Activated naive CD4-positive, alpha-beta T cell (primary cell): ENCODE measurements at places on chromosomes 11 and 22.

- DNase-seq: no peak
Measured at GRCh38 chr11:119625206-119625978, 103.6 kb downstream of the NECTIN1 start.

DNA sequence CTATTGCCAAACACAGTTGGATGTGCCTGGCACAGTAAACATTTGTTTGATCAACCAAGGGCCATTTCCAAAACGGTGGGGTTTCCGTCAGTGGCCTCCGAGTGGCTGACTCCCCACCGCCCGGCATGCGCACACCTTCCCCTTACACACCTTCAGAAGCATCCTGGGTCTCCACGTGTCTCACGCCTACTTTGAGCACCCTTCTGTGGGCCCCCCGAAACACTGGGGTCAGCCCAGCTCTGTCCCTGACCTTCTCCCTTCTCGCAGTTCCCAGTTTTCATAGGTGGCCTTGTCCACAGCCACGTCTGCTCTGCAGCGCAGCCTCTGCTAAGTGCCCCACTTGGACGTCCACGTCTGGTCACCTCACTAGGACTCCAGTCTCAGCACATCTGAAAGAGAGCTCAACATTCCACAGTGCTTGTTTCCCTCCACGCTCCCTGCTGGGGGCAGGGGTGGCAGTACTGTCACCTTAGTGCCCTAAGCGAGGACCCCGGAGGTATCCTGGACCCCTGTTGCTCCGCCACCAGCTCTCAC is 13.2 kb upstream of the SHANK2 start:
- no peak for DNase-seq

- no peak for DNase-seq
Measured at GRCh38 chr11:109390752-109391151, 31.2 kb upstream of the C11orf87 start.

- no peak for DNase-seq
Measured at GRCh38 chr11:31802990-31803812, 7.9 kb downstream of the PAX6 start.

DNA sequence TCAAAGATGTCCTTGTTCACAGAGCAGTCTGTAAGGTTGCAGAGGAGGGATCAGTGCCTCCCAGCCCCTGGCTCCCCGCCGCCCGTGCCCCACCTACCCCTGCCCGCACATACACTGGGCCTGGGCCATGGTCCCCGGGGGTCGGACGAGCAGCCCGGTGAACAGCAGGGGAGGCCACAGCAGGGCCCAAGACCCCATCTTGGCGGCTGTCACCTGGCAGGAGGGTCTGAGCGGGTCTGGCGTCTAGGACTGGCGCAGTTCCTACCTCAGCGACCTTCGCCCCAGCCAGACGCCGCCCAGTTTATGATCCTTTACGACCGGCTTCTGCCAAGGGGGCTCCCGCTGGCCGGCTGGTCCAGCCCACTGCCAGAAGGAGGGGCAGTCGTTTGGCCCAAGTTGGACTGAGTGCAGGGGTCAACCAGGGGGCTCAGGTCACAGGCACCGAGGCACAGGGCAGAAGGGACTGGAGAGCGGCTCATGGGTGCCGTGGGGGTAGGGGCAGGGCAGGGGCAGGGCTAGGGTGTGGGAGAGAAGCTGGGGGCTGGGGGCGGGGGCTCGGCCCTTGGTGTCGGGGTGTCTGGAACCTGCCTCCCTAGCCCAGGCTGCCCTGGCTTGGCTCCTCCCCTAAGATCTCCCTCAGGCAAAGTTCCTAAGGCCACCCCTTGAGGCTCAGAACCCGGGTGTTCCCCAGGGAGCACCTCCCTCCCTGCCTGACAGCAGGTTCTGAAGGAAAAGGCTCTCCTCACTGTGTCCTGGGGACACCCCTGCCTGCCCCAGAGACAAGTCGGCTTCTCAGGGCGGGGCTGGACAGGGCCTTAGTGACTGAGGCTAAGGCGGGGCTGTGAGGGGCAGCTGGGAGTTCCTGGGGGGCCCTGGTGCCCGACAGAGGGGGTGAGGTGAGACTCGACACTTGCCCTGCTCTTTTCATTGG is at the start of gene CDHR5:
TSS of gene CDHR5 (minus strand) at position 251 of the 931 bp plus-strand sequence. CDS start at position 198, 53 bp downstream.
- no peak for DNase-seq

- DNase-seq: no peak
Measured at GRCh38 chr22:21650823-21651520, 8.9 kb downstream of the SDF2L1 start.

GRCh38 chr22:22954656-22955055 is 67.0 kb downstream of the IGLL5 start:
- DNase-seq: no peak

DNA sequence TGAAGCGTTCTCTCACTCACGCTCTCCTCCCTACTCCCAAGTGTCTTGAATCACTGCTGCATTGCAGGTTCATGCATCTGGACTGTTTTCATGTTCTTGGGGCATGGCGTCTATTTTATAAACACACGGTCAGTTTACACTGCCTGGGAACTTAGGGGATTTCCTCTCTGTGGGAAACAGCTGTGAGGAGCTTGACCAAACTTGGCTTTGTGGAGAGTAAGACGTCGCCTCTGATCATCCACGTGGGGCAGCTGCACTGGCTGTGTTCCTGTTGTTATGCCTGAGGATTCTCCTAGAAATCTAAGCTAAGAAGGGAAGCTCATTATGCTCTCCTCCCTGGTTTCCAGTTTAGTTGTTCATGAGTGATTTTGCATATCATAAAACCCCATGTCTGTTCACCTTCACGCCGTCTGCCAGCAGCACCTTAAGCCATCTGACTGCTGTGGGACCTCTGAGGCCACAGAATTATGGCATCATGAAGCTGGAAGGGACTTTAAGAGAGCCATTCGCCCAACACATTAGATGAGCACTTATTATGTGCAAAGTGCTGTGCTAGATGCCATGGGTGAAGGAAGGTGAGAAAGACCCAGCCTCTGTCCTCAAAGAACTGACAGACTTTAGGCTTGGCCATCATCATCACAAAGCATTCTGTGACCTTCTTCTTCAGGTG is 38.8 kb upstream of the POU2AF1 start:
- no peak for DNase-seq

DNA sequence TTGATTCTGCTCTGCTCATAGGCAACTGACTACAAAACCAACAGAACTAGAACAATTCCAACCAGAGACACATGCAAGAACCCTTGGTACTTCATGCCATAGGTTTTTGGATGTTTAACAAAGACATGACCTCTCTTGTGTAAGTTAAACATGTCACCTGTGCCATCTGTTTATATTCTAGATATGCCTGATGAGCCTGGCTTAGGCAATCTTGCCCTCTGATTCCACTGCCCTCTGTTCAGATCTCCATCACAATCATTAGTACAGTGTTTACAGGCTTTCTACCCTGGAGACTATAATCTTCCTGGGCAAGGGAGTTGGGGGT is 40.8 kb downstream of the ABTB2 start:
- no peak for DNase-seq

DNA sequence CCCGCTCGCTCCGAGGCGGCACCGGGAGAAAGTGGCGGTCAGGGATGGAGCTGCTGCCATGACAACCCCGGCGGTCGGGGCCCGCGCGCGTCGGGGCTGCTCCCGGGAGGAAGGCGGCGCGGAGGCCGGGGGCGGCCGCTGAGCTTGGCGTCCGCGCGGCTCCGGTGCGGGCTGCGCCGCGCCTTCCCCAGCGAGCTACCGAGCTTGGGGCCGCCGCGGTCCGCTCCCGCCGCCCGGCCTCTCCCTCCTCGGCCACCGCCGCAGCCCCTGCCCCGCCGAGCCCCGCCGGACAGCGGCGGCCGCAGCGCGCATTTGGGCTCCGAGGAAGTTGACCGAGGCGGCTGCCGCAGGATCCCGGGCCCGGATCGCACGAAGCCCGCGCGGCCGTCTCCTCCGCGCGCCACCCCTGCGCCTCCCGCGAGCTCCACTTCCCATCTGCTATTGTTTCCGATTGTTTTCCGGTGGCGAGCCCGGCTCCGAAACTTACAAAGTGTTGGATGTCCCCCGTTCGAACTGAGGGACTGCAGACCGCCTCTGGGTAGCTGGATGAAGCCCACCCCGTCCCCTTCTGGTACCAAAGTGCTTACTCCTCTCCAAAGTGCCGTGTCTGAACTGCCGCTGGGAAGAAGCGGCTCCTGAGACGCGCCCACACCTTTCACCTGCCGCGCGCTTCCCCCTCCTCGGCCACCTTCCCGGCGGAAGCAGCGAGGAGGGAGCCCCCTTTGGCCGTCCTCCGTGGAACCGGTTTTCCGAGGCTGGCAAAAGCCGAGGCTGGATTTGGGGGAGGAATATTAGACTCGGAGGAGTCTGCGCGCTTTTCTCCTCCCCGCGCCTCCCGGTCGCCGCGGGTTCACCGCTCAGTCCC is 540.3 kb downstream of the NTM start:
- DNase-seq: no peak

DNA sequence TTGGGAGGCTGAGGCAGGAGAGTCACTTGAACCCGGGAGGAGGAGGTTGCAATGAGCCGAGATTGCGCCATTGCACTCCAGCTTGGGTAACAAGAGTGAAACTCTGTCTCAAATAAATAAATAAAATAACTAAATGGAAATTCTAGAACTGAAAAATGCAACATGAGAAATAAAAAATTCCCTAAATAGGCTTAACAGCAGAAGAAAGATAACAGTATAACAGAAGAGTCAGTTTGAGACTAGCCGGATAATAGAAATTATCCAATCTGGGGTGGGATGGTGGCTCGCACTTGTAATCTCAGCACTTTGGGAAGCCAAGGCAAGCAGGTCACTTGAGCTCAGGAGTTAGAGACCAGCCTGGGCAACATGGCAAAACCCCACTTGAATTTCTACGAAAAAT is 14.1 kb downstream of the SLC25A1 start:
- DNase-seq: no peak

- peak; percentile 37 for DNase-seq
Measured at GRCh38 chr11:67071420-67072284, 15.0 kb downstream of the RHOD start.

DNA sequence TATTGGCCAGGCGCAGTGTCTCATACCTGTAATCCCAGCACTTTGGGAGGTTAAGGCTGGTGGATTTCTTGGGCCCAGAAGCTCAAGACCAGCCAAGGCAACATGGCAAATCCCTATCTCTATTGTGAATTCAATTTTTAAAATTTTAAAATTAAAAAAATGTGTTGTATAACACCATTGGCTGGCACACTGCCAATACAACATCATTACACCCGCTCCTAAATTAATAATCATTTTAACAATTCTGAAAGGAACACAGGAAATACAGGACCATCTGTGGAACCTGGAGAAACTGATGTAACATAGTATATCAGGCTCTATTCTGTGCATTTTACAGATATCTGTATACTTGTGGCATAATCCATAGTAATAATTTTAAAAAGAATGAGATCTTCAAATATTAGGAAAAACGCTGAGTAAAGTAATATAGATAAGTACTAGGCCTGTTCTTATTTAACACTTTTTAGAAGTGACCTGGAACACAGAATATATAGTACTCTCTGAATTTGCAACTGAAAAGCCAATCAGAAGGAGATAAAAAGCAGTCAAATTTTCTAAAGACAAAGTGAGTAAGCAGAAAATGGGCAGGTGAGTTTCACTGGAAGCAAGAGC is 124.3 kb downstream of the APOL5 start:
- DNase-seq: no peak

DNA sequence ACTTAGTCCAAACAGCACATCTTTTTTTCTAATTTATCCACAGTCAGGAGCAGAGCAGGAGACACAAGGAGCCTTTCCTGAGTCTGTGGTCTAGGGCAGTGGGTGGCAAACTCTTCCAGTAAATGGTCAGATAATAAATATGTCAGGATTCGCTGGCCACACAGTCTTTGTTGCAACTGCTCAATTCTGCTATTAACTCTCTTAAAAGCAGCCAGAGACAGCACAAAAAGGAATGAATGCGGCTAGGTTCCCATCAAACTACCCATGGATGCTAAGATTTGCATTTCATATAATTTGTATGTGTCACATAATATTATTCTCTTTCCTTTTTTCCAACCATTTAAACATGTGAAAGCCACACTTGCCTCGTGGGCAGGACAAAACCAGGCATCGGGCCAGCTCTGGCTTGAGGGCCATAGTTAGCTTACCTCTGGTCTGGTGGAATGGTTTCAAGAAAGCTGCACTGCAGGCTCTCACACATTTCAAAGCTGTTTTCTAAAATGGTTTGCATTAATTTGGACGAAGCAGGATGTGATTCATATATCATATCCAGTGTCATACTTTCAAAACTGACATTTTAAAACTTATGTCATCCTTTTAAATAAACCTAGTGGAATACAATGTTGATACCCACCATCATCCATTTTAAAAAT is 64.7 kb upstream of the CD5 start:
- DNase-seq: no peak

DNA sequence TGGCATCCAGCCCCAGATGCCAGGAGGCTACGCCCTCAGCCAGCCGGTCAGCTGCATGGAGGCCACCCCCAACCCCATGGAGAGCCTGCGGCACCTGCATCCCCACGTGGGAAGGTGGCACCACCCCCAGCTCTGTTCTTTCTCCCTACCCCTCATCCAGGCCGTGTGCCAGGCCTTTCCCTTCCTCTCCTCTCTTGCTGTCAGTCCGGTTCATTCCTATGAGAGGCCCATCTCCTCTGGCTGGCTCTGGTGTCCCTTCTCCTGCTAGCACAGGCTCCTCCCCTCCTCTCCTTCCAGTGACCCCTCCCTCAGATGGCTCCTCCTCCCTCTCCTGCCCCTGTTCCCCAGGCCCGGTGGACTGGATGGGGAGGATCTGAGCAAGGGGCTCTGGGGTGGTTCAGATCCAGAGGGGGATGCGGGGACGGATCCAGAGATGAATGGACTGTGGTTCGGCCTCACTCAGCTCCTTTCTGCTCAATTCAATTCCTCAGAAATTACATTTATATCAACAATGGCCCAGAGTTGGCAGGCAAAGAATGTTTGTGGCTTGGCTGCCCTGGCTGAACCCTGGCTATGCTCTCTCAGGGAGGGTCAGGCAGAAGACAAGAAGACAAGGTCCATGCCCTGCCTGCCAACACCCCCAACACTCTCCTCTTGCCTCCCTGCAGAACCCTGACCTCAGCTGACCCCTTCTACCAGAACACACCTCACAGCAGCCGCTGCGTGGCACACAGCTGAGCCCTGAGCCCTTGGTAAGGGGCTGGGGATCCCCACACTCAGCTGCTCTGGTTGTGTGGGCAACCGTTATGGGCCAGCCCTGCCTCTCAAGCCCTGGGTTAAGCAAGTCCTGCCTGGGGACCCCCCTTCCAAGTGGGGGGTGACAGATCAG is 18.5 kb upstream of the LRRC10B start:
- DNase-seq: no peak

DNA sequence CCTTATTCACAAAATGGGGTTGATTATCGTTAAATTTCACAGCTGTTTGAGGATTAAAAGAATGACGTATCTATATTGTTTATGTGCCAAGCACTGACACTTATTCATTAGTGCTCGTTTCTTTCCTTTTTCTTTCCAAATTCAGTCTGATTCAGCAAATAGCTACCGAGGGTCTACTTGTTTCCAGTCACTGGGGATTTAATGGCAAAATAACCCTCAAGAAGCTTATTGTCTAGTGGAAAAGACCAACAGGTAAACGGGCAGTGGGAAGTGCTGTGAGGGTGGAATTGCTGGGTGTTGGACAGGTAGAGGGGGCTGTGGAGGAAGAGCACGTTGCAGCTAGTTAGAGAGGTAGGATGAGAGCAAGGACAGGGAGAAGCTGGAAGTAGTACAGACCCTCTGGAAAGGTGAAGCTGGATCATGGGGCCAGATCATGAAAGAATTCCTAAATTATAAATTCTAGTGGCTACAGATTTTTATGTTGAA is 48.3 kb upstream of the BIRC3 start:
- DNase-seq: no peak
